ENCODE measurements at places on chromosomes 6 and 20.

DNA sequence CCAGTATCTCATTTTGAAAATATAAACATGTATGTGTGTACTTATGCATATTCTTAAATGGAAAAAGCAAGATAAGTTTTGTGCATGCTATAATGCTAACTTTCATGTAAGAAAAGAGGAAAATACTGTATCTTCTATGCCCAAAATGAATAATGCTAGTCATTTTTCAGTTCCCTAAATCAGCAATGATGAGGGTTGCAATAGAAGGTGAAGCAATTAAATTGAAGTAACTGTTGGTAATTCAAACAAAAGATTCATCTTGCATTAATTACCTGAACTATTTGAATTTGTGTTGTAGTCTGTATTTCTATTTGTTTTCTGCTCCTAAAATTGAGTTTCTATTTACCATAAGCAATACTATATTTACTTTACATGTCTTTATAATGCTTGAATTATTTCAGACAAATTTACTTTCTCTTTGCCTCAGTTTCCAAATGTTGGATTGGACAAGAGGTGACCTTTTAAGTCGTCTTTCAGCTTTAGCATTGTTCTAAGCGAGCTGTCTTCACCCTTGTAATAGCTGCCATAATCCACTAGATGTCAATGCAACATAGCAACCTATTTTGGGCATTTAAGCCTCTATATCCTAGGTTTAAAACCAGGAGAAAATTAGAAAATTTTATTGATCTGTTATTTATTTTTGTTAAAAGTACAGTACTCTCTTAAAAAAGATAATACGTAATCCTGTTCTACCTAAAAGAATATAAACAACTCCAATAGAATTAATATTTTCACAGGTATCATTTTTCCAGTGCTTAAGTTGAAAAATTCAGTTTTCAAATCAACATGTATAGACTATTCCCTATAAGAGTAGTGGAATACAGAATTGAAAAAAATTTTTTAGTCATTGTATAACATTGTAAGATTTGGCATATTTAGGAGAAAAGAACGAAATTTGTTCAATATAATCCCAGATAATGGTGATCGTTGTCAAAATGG lies 52.3 kb upstream of the IFNGR1 start:
- DNase-seq: peak; percentile 29

- no peak for DNase-seq
Measured at GRCh38 chr6:157224951-157225574, 98.3 kb downstream of the TMEM242 start.

- no peak for DNase-seq
Measured at GRCh38 chr6:37761554-37762271, 57.8 kb upstream of the ZFAND3 start.

- DNase-seq: no peak
Measured at GRCh38 chr6:48184648-48185047, 73.7 kb upstream of the PTCHD4 start.

DNA sequence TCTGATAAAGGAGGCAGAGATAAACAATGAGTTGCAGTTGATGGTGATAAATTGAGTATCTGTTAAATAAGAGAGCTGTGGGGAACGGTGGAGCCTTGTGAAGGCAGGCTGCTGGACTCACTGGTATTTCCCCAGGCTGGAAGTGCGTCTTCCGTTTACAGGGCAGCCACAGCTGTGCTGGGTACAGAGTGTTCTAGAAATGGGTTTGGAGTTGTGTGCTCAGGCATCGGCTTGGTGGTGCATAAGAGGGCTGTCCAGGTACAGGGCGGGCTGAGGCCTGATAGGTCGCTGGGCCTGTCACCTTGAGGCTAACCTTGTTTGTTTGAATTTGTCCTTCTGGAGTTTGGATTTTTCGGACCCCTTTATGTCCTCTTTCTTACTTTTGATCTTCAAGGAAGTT lies 39.3 kb downstream of the ARID1B start:
- no peak for DNase-seq

DNA sequence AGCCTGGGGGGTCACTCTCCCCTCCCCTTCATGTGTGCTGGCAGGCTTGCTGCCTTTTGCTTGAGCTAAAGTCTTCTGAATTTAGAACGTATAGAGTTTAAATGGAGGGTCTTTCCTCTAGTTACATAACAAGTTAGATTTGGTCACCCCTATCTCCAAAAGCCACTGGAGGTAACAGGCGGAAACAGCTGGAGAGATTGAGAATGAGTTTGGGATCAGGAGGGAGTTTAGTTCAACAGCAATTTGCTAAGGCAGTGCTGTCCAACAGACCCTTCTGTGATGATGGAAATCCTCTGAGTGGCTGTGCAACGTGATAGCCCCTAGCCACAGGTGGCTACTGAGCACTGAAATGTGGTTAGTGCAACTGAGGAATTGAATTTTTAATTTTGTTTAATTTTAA lies 132.8 kb downstream of the EYA2 start:
- DNase-seq: no peak

GRCh38 chr20:24958506-24959385 lies 9.7 kb downstream of the CST7 start:
- DNase-seq: no peak

GRCh38 chr6:2534406-2535042 lies 216.2 kb downstream of the MYLK4 start:
- DNase-seq: no peak

DNA sequence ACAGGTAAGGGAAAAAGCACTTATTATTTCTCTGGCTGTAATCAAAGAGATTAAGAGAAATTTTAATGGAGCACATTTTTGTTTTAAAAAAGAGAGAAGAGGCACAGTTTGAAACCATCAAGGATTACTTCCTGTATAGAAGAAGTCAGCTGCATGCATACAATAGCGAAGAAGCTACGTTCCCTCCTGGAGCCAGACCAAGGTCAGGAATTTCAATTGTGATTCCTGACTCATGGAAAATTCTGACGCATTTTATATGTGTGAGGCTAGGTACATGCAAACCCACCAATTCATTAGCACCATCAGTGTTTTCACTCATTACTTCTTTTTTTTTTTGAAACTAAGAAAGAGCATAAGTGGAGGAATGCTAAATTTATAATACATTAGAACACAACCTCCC lies 232.7 kb upstream of the SGK1 start:
- DNase-seq: no peak

DNA sequence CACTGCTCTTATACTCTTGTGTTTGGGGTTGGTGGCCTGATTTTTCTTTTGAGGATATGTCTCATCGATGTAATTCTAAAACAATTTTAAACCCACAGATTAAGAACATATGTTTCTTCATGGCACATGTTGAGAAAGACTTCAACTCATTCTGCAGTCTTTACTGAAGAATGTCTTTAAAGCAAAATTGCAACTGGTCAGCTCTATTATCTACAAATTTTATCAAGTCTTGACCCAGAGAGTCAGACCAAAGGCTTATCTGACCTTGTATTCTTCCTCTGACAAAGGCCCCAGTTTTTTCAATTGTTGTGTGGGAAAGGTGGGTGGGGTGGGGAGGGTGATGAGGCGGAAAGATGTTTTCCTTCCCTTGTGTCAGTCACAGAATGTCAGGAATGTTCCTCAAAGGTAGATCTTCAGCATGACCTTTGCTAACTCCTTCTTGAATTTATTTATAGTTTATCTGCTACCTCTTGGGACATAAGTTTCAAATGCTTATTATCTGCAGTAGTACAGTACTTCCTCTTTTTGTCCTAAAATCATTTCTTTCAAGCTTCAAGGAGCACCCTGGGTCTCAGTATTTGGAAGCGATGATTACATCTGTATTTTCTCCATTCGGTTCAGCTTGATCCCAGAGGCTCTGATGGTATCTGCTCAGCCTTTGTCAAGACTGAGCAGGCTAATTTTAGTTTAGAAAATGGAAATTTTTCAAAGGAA lies 63.2 kb upstream of the TIAM2 start:
- no peak for DNase-seq

DNA sequence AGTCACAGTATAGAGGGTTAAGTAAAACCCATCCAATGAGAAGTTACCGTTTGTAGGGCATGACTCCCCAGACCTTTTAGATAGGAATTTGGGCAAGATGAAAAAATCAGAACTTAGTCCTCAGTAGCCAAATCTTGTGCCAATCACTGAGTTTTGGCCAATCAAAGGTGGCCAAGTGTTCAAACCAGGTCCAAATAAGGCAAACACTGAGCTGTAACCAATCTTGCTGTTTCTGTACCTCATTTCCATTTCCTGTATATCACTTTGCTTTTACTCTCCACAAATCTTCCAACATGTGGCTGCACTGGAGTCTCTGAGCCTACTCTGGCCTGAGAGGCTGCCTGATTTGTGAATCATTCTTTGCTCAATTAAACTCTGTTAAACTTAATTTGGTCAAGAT lies 81.8 kb upstream of the GPR6 start:
- no peak for DNase-seq

DNA sequence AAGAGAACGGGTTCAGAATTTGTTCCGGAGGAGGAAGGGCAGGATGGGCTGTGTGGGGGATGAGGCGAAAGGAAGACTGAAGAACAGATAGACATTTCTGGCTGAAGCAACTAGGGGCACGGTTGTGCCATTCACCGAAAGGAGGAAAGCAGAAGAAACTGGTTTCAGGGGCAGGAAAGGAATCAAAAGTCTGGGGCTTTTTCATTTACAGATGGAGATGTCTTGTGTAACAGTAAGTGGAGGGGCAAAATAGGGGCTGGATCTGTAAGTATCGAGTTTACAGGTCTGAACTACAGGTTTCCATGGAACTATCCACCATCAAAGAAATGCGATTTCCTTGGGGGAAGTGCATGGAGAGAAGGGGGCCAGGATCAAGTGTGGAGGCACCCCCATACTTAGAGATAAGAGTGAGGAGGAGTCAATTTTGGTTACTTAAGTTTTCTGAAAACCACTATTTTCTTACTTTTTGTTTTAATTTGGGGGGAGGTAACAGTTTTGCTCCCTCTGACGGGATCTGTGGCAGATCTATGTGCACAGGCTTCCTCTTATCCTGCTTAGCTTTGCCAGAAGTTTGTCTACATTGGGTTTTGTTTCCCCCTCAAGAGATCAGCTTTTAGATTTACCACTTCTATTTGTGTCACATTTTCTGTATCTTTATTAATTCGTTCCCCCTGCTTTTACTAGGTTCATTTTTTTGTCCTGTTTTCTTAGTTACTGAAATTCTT lies 120.1 kb downstream of the SLC23A2 start:
- no peak for DNase-seq

Data from NCI-H1105 (cell line).